NCI-H460 (cell line): ENCODE measurements at places on chromosomes 13 and 19. TPM values are rescaled to one million over a fixed set of nuclear protein-coding genes. Genes with fewer than 3 reads are reported as not detected.

DNA sequence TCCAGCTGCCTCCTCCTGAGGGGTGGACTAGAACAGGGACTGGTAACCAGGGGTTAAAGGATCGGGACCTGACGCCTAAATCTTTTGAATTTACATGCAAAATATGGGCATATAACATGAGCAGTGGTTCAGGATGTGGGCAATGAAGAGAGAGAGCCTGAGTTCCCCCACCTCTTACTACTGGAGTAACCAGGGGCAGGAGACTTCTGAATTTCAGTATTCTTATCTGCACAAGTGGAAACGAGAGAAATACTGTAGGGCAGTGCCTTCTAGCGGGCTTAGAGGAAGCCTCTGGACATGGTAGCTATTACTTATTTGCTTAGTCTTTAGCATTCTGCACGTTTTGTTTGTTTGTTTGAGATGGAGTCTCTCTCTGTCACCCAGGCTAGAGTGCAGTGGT is 26.3 kb downstream of the BCAT2 start:
- DNase-seq: no peak

PEAK3 gene
- not detected in 2 replicates for total RNA-seq

- peak; percentile 31 for DNase-seq
Observed at GRCh38 chr13:107753291-107753690, 462.0 kb downstream of the LIG4 start.

PSG6 gene
- not detected in 2 replicates for total RNA-seq

SYT3 gene
- total RNA-seq: 0.20 and 0.49 TPM in 2 replicates

- DNase-seq: no peak
Observed at GRCh38 chr19:46435009-46435408, 6.3 kb upstream of the PNMA8C start.
